ENCODE measurements at places on chromosomes 3 and 15. TPM values are rescaled to one million over a fixed set of nuclear protein-coding genes. Genes with fewer than 3 reads are reported as not detected.

TRPM1 gene
- not detected for total RNA-seq

MAP1A gene
- total RNA-seq, result 56.0 TPM

SST gene
- not detected for total RNA-seq

SEMA6D gene
- 12.4 TPM for total RNA-seq

ARRDC4 gene
- 11.8 TPM for total RNA-seq

KNL1 gene
- total RNA-seq, result 0.96 TPM

ATP13A5 gene
- total RNA-seq, result not detected

MST1R gene
- total RNA-seq, result 1.7 TPM

ZKSCAN7 gene
- 2.6 TPM for total RNA-seq

GOLGA8M gene
- total RNA-seq, result 2.5 TPM

TMEM158 gene
- total RNA-seq, result 0.60 TPM

PRSS50 gene
- 0.22 TPM for total RNA-seq

PARP15 gene
- 0.80 TPM for total RNA-seq

ZNF774 gene
- total RNA-seq, result 4.7 TPM

MYZAP gene
- 934 TPM for total RNA-seq

CCDC9B gene
- 155 TPM for total RNA-seq

GOLGA6L7 gene
- total RNA-seq, result not detected

XCR1 gene
- not detected for total RNA-seq

TMEM212 gene
- not detected for total RNA-seq

POTEB2 gene
- total RNA-seq, result not detected

HDDC3 gene
- 12.7 TPM for total RNA-seq

CLRN1 gene
- not detected for total RNA-seq

HGD gene
- 0.49 TPM for total RNA-seq

PLCL2 gene
- 48.1 TPM for total RNA-seq

ARNT2 gene
- total RNA-seq, result 3.6 TPM

CGGBP1 gene
- total RNA-seq, result 48.5 TPM

ELL3 gene
- total RNA-seq, result 0.82 TPM

POLR2M gene
- 53.6 TPM for total RNA-seq

SNURF gene
- total RNA-seq, result 94.6 TPM

CCR3 gene
- not detected for total RNA-seq

PLS1 gene
- total RNA-seq, result 2.6 TPM

STOML1 gene
- 26.1 TPM for total RNA-seq

PLA1A gene
- total RNA-seq, result 2.8 TPM

CAMKV gene
- not detected for total RNA-seq

SH3BP5 gene
- 8.8 TPM for total RNA-seq

CLDN16 gene
- total RNA-seq, result not detected

ZNF660 gene
- 1.1 TPM for total RNA-seq

ADAMTS17 gene
- total RNA-seq, result 0.99 TPM

INKA1 gene
- 2.3 TPM for total RNA-seq

TMEM39A gene
- total RNA-seq, result 12.2 TPM

HDC gene
- 0.52 TPM for total RNA-seq

TTLL13 gene
- 0.19 TPM for total RNA-seq

SNTN gene
- not detected for total RNA-seq

CHRNB4 gene
- total RNA-seq, result not detected

GUCA1C gene
- 5.8 TPM for total RNA-seq

CACNA1D gene
- total RNA-seq, result 1.1 TPM

SPTSSB gene
- 0.25 TPM for total RNA-seq

OXSR1 gene
- 22.9 TPM for total RNA-seq

HYAL1 gene
- total RNA-seq, result 52.2 TPM

NAALADL2 gene
- 5.8 TPM for total RNA-seq

TIGIT gene
- not detected for total RNA-seq

SENP8 gene
- total RNA-seq, result 6.5 TPM

FBXL2 gene
- 1.5 TPM for total RNA-seq

Data from left ventricle myocardium inferior (tissue), 1 donor.